Hematopoietic multipotent progenitor cell (in vitro differentiated cells): ENCODE measurements at places on chromosomes 7 and 10. TPM values are rescaled to one million over a fixed set of nuclear protein-coding genes. Genes with fewer than 3 reads are reported as not detected.

DNA sequence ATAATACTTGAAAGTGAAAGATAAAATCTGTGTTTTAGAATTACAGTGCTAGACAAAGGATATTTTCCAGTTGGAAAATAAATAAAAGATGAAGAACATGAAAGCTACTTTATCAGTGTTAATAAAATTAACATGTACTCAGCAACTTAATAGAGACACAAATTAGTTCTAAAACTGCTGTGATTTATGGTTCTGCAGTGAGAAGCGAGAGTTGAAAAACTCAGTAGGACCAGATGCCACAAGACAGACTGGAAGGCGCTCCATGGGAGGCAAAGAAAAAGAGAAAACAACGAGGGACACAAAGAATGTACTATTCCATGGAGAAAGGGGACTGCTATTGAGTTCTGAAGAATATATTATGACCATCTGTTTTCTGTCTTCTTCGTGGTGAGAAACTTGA, 590.4 kb downstream of the PHTF2 start:
- no peak for DNase-seq

GRCh38 chr10:124722798-124723783, 21.1 kb downstream of the FAM53B start:
- no peak for DNase-seq

DNA sequence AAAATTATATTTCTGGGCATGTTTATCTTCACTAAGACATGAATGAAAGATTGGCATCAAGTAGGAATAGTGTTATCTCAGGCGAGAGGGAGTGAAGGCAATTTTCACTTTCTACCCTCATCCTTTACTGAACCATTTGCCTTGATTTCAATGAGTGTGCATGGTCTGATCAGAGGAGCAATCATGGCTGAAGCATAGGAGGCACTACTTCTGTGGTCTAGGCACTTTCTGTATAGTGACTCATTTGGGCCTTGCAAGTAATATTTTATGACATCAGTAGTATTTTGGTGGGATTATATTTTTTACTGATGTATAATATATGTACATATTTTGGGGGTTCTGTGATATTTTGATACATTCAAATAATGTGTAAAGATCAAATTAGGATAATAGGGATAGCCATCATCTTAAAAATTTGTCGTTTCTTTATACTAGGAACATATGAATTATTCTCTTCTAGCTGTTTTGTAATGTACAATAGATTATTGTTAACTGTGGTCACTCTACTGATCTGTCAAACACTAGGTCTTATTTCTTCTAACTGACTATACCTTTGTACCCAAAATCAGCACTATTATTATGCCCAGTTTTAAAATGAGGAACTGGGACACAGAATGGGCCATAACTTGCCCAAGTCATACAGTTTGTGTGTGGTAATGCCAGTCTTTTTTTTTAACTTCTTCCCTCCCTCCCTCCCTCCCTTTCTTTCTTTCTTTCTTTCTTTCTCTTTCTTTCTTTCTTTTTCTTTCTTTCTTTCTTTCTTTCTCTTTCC, 101.9 kb downstream of the RAB11FIP2 start:
- no peak for DNase-seq

- no peak for DNase-seq
These were observed 161.9 kb upstream of the WNT16 start for GRCh38 chr7:121166916-121167315.

GRCh38 chr7:140607441-140607989, 33.1 kb downstream of the DENND2A start:
- no peak for DNase-seq

GRCh38 chr7:149736478-149737360, 36.7 kb downstream of the ZNF467 start:
- DNase-seq: no peak

GRCh38 chr7:14021069-14021468, 31.6 kb upstream of the ETV1 start:
- DNase-seq: no peak

DNA sequence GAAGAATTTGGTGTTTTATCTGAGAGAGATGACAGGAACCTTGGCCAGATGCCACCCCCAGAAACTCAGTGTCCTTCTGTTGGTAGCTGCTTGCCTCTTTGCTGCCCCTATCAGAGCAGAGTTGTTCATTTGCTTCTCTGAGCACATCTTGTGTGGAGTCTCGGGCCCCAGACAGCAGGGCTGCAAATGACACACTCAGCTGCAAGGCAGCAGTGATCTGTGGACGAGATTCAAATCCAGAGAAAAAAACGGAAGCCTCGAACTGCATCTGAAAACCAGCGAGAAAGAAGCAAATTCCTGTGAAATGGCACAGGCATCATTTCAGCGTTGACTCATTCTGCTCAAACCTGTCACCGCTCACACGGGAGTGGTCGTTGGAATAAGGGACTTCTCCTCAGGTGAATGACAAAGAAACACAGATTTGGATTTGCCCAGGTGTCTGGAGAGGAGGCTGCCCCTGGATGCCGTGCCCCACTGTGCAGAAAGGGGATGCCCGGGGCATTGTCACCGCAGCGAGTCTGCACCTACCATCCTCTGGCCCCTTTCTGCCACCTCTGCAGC, 144.7 kb downstream of the PFKFB3 start:
- DNase-seq: peak; percentile 5

GRCh38 chr7:36182854-36183604, 30.0 kb downstream of the EEPD1 start:
- no peak for DNase-seq

GRCh38 chr7:128352153-128352537, 8.4 kb upstream of the RBM28 start:
- peak; percentile 66 for DNase-seq

- no peak for DNase-seq
These were observed 58.2 kb upstream of the DGKB start for GRCh38 chr7:14960721-14961120.

GRCh38 chr10:13959443-13960359, 371.0 kb downstream of the FRMD4A start:
- DNase-seq: no peak

DNA sequence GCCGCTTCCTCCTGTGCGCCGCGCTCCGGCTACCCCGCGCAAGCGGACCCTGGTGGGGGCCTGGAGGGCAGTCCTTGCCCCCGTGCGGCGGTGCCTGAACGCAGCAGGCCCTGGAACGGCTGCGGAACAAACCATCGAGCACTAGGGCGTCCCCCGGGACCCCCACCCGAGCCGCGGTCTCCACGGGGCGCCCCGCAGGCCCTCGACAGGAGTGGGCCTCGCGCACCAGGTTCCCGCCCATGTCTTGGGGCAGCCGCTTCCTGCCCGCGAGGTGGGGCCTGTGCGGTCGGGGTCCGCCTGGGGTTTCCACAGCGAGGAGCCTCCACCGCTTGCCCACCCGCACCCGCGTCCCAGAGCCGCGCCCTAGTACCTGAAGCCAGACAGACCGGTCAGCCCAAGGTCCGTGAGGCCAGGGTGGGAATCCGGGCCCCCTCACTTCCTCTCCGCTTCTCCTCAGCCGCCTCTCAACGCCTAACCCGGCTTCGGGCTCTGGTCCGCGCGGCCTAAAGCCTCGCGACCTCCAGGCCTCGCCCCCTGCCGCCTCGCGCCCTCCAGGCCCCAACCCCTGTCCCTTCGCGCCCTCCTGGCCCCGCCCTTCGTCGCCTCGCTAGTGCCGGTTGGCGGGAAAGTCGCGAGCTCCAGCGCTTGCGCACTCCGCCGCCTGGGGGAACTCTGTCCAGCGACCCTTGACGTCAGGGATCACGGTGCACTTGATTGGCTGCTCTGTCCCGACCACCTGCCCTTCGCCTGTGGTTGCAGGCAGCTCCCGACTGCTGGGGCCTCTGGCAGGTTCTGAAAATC, 7.0 kb upstream of the GBX1 start:
- DNase-seq: peak; percentile 65

- no peak for DNase-seq
These were observed 336.6 kb downstream of the HGF start for GRCh38 chr7:81433206-81433605.

GRCh38 chr7:94188350-94188749, 184.2 kb upstream of the BET1 start:
- DNase-seq: no peak

- DNase-seq: no peak
These were observed 47.4 kb downstream of the ORC5 start for GRCh38 chr7:104160375-104160774.

- DNase-seq: no peak
These were observed 3.1 kb upstream of the TMEM26 start for GRCh38 chr10:61456095-61456789.

DNA sequence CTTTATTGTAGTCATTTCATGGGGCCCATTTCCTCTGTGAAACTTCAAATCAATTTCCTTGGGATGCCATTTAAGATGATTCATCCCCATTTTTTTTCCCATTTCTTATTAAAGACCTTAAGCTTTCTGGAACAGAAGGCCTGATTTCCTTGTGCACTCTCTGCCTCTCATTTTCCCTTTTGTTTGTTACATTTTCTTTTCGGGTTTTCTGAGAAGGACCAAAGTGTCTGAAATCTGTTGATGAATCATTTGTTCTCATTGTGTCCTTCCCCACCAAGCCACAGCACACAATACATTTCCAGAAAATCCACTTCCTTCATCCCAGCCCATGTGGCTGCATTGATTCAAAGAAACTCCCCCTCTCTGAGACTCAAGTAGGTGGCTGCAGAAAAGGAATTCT, 372.4 kb downstream of the SFMBT2 start:
- DNase-seq: no peak

GRCh38 chr10:119095640-119096039, 8.3 kb upstream of the DENND10 start:
- no peak for DNase-seq

GRCh38 chr7:50336894-50337703, 32.6 kb downstream of the IKZF1 start:
- no peak for DNase-seq

- DNase-seq: no peak
These were observed 192.8 kb upstream of the PRSS58 start for GRCh38 chr7:142450695-142451094.

- no peak for DNase-seq
These were observed 87.1 kb downstream of the NKX6-2 start for GRCh38 chr10:132698761-132699391.

DNA sequence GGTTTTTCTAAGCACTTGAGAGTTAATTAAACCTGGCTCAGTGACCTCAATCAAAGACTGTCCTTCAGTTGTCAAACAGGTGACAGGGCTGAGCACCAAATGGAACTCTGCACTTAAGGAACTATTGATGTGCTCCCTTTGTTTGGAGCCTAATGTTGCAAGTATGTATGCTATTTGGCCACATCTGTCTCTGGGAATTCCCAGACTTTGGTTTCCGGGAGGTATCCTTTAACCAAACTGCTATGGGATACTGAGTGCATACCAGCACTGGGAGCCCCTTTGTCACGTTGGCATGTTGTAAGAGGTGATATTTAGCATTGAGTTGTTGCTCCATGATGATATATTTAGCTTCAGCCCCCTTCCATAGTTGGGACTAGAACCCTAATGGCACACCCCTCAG, 25.2 kb downstream of the ASZ1 start:
- DNase-seq: no peak

DNA sequence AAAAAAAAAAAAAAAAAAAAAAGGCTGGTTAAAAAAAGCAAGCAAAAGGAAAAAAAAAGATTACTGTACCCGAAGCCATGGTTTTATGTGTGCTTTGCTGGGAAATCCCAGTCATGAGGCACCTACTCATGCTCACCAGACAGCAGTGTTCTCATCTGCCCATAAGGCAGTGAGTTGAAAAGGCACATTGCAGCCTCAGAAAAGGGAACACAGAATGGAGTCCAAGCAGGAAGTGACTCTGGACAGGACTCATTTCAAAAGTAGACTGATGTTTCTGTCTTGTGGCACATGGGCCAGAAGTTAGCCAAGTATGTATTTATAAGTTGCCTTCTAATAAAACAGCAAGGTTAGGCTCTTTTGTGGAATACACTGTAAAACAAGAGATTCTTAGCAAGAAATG, 40.2 kb downstream of the PDSS1 start:
- peak; percentile 38 for DNase-seq

GRCh38 chr7:29377718-29378117, 183.1 kb downstream of the CHN2 start:
- no peak for DNase-seq

DNA sequence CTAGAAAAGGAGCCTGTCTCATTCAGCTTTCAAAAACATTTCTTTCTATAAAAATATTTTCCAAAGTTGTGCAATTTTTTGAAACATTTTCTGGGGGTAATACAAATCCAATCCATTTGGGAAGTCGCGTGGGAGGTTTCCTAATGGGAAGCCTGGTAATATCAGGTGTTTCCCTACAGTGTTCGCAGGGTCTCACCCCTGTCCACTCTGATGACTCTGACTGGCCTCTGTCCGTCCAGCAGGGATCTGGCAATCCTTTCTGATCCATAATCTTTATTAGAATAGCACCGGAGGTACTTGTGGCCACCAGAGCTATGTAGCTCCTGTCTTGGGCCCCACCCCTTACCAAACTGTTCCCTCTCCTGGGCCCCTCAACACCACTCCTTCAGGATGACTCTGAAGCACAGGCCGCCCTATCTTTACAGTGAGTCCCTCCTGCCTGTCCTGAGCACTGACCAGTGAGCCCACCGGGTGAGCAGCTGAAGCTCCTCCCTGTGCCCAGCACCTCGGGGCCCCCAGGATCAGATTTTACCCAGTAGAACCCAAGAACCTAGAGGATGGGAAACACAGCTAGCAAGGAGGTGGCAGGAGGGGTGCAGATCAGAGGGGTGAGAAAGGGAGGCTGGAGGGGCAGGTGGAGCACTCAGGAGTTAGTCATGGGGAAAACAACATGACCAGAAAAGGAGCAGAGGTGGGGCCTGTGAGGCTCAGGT, 84.8 kb downstream of the PTPRE start:
- no peak for DNase-seq

DNA sequence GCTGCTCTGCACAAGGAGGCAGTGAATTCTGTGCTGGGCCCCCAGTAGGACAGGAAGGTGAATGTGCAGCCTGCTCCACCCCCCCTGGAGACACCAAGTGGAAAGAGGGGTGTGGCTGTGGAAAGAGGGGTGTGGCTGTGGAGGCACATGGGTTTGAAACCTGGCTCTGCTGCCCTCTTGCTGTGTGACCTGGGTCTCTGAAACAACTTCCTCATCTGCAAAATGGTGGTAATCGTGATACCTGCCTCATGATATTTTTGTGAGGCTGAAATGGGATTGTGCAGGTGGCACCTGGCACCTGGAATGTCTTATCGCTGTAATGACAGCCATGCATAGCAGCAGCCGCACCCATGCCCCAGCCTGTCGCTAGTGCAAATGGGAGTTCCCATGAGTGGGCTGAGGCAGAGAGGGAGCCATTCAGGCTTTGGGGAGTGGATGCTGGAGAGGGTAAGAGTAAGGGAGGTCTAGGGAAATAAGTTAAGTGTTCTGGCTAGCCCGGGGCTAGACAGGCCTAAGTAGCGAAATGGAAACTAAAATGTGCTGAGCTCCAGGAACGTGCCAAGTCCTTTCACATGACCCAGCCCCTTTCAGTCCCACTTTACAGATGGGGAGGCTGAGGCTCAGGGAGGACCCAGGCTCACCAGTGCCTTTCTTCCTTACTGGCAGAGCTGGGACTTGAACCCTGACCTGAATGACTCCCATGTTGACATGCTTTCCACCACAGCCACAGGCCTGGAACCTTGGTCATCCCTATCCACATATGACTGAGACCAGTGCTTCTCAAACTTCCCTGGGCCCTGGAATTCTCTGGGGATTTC, 35.0 kb downstream of the C10orf105 start:
- DNase-seq: peak; percentile 26

The PLCE1 gene
- total RNA-seq: under 0.01 TPM

The HOXA2 gene
- 0.54 TPM for total RNA-seq

The JMJD1C gene
- 177 TPM for total RNA-seq

The MCMBP gene
- 28.5 TPM for total RNA-seq

The EBF3 gene
- total RNA-seq: not detected

The ALOX5 gene
- total RNA-seq: 9.2 TPM

The NDUFB2 gene
- total RNA-seq: 62.5 TPM

The OR9A2 gene
- total RNA-seq: under 0.01 TPM

The CALHM1 gene
- not detected for total RNA-seq

The PLEKHS1 gene
- not detected for total RNA-seq

The STAMBPL1 gene
- total RNA-seq: 39.3 TPM

The TRPV5 gene
- under 0.01 TPM for total RNA-seq
